ENCODE measurements at places on chromosomes 4 and X.

DNA sequence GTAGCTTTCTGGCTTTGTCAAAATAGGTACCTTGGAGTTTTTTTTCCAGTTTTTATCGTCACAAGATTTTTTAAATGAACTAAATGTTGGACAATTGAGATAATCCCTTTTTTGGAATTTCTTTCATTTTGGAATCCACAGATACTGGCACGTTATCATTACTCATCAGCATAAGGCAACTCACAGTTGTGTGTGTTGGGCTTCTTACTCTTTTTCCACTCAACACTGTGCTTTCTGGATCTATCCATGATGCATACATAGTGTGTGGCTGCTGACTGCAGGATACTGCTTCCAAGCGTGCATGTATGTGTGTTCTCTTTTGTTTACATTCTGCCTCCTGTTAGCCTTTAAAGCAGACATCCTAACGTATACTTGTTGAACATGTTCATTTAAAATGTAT lies 113.5 kb upstream of the FAM9A start:
- DNase-seq, result no peak

DNA sequence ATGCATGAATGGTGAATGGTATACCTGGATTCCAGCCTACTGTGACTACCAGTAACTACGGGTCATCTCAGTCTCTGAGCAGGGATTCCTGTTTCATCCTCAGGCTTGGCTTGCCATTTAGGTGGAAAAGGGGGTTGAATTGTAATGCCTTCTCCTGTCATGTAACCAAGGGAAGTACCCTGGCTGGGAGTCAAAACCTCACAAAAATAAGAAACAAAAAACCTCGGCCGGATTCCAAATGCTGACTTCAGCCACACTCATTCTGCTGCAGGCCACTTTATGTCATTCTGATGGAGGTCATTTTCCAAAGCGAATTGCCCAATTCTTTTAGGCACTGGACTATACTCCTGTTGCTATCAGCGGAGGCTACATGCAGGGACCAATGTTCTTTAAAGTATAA lies 324.7 kb downstream of the LDB2 start:
- DNase-seq, result no peak

- DNase-seq, result no peak
Measured at GRCh38 chr4:154757713-154758112, 13.9 kb downstream of the LRAT start.

- no peak for DNase-seq
Measured at GRCh38 chrX:77389891-77390290, 57.3 kb upstream of the FGF16 start.

- DNase-seq, result no peak
Measured at GRCh38 chrX:8689473-8689872, 42.5 kb downstream of the ANOS1 start.

Measured in effector memory CD4-positive, alpha-beta T cell (primary cell).